Natural killer cell treated with Interleukin-12 subunit alpha and Interleukin-12 subunit beta and Interleukin-15 and Interleukin-18, amount 100 ng/mL, for 72 hours (primary cell): ENCODE measurements at places on chromosomes 11 and 22. TPM values are rescaled to one million over a fixed set of nuclear protein-coding genes. Genes with fewer than 3 reads are reported as not detected.

GRCh38 chr11:83572581-83573496, 286.7 kb upstream of the CCDC90B start:
- H3K27me3 ChIP-seq = peaks cover 12% of the 10 kb centered on the region
- DNase-seq = no peak
- no peak overlapping the region for H3K4me3 ChIP-seq

DNA sequence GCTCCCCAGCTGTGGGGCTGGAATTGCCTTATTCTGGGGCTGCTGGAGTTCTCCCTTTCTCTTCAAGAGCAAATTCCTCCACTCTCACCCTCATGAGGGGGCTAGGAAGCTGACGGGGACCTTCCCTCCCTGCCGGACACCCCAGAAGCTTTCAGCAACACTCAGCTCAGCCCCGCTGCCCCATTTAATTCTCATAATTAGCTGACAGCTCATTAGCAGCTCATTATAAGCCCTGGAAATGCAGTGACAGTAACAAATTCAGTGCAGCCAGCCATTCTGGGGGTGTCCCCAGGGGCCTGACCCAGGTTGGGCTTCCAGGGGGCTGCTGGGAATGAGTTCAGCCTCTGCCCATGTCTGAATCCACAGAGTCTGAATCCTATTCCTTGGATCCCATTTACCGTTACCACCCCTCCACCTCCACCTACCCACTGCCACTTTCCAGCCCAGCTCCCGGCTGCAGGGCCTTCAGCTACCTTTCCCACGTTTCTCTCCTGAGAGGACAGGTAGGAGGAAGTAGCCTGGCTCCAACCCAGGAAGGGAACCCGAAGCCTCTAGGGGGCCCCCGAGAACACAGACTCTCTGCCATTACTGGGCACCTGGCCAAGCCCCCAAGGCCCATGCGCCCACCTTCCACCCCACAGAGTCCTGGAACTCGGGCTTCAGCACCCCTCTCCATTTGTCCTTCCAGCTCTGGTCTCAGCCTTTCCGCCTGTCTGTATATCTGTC, 101.7 kb upstream of the LMO1 start:
- H3K27me3 ChIP-seq = peaks cover 7% of the 10 kb centered on the region
- H3K36me3 ChIP-seq = no peaks in the 10 kb centered on the region
- H3K27ac ChIP-seq = no peak overlapping the region
- DNase-seq = no peak

GRCh38 chr11:17350455-17351171, 987 bp upstream of the NCR3LG1 start:
- H3K4me3 ChIP-seq = peak overlapping the region; percentile 98
- H3K4me1 ChIP-seq = peaks cover 28% of the 10 kb centered on the region
- H3K36me3 ChIP-seq = no peaks in the 10 kb centered on the region
- H3K27me3 ChIP-seq = no peaks in the 10 kb centered on the region
- no peak for DNase-seq

- H3K36me3 ChIP-seq = peaks cover 6% of the 10 kb centered on the region
- no peaks in the 10 kb centered on the region for H3K27me3 ChIP-seq
- no peak overlapping the region for H3K4me3 ChIP-seq
- no peak overlapping the region for H3K27ac ChIP-seq
- no peak for DNase-seq
- H3K4me1 ChIP-seq = no peaks in the 10 kb centered on the region
Measured at GRCh38 chr22:37870273-37870672, 21.1 kb downstream of the EIF3L start.

GRCh38 chr11:43447151-43447550, 88.4 kb downstream of the TTC17 start:
- no peaks in the 10 kb centered on the region for H3K27me3 ChIP-seq
- H3K4me3 ChIP-seq = no peak overlapping the region
- peaks cover 10% of the 10 kb centered on the region for H3K4me1 ChIP-seq
- peaks cover 58% of the 10 kb centered on the region for H3K36me3 ChIP-seq
- DNase-seq = no peak
- no peak overlapping the region for H3K27ac ChIP-seq

DNA sequence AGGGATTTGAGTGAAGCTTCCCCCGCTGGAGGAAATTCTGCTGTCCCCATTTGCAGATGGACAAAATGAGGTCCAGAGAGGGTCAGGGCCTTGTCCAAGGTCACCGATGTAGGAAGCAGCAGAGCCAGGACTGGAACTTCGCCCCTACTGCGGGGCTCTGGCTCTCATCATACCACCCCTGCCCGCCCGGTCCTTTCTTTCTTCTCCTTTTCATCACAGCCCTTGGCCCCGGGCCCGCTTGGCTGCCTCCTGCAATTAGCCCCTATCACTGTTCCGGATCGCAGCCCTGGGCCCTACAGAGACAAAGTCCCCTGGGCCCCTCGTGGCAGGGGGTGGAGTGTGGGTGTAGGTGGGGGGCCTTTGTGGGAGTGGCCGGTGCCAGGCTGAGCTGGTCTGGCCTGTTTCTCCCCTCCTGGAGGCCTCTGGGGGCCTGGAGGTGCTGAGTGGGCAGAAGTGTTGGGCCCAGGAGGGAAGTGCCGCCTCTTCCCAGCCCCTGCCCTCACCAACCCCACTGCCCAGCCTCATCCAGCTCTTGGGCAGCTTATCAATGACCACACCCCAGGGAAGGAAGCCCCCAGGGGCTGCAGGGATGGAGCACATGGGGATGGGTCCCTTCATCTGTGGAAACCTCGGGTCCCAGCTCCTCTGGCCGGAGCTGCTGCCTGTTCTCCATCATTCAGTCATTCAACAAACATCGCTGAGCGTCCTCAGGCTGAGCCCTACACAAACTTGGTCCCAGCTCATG, 3.4 kb downstream of the EMID1 start:
- H3K4me3 ChIP-seq = no peak overlapping the region
- no peak overlapping the region for H3K27ac ChIP-seq
- H3K27me3 ChIP-seq = peaks cover 4% of the 10 kb centered on the region
- H3K36me3 ChIP-seq = no peaks in the 10 kb centered on the region

- no peak for DNase-seq
- no peak overlapping the region for H3K4me3 ChIP-seq
- no peaks in the 10 kb centered on the region for H3K36me3 ChIP-seq
- no peak overlapping the region for H3K27ac ChIP-seq
- no peaks in the 10 kb centered on the region for H3K4me1 ChIP-seq
Measured at GRCh38 chr11:125221461-125221860, 56.9 kb downstream of the PKNOX2 start.

- peak overlapping the region; percentile 48 for H3K4me3 ChIP-seq
- H3K4me1 ChIP-seq = peaks cover 56% of the 10 kb centered on the region
- DNase-seq = no peak
- peak overlapping the region; percentile 39 for H3K27ac ChIP-seq
- H3K27me3 ChIP-seq = no peaks in the 10 kb centered on the region
Measured at GRCh38 chr22:26477341-26477731, 6.2 kb downstream of the HPS4 start.

DNA sequence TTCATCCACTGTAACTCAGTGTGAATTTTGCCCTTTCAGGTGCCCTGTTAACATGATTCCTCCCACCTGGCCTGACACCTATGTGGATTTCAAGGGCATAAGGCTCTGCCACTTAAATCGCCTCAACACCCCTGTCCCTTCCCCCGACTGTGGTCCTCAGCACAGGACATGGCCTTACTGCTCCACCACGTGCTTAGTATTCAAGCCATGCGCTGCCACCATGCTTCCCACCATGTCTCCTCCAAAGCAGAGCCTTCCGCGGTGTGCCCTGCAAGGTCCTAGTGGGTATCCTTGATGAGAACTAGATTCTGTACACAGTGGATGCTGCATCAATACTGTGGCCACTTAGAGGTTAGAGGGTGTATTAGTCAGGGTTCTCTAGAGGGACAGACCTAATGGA, 51.9 kb downstream of the BUD13 start:
- H3K4me1 ChIP-seq = no peaks in the 10 kb centered on the region
- H3K4me3 ChIP-seq = no peak overlapping the region
- H3K27me3 ChIP-seq = peaks cover 6% of the 10 kb centered on the region

DNA sequence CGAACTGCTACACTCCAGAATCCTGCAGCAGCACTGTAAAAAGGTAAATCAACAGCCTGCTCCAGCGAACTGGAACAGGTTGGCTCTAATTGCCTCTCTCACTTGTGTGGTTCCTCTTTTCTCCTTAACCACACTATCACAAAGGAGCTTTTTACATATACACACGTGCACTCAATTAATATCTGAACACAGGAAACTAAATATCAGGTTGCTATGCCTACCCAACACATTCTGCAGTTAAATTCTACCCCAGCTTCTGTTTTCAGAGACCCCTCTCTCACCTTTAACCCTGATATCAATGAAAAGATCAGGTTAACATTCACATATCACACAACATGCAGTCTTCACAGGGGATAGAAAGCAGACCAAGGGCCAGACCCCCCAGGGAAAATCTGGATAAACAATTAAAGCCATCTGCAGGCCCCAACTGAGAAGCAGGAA, 11.0 kb downstream of the RBFOX2 start:
- H3K36me3 ChIP-seq = no peaks in the 10 kb centered on the region
- H3K27ac ChIP-seq = no peak overlapping the region
- no peak for DNase-seq
- peaks cover 34% of the 10 kb centered on the region for H3K27me3 ChIP-seq
- no peaks in the 10 kb centered on the region for H3K4me1 ChIP-seq

DNA sequence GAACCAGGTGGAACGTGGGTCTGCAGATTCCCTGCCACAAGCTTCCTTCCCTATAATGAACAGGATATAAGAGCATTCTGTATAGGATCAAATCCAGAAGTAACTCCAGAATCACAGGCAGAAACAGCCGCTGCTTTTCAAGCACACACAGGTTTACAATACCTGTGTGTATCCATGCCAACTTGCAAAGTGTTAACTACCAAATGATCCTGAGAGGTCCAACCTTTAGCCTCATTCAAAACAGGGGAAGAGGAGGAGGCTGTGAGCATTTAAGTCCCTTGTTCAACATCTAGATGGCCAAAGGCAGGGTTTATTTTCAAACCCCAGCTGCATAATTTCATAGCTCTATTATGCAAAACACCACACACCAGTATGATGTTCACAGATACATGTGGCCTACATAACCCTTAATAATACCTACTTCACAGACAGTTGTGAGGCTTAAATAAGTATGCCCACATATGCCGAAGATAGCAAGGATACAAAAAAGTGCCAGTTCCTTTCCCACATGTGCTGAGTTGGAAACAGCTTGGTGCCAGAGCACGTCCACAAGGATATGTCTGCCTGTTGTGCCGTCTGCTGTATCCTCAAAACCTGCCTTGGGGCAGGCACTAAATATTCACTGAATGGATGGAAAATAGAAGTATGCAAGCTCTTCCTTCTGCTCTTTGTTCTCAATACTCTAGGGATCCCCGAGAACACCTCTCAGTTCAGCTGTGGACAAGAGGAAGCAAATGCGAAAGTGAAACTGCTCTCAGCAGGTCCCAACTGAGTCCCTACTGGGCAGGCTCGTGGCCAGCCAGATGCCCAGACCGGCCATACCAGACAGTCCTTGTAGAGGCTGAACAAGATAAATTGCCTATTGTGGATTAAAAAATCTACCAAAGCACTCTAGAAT, 66.8 kb downstream of the LARGE1 start:
- H3K27ac ChIP-seq = peak overlapping the region; percentile 88
- no peak for DNase-seq
- no peaks in the 10 kb centered on the region for H3K36me3 ChIP-seq
- H3K4me3 ChIP-seq = peak overlapping the region; percentile 84
- H3K4me1 ChIP-seq = peaks cover 12% of the 10 kb centered on the region

- H3K36me3 ChIP-seq = no peaks in the 10 kb centered on the region
- no peak overlapping the region for H3K4me3 ChIP-seq
Measured at GRCh38 chr22:49574881-49575702, 252.6 kb downstream of the BRD1 start.

DNA sequence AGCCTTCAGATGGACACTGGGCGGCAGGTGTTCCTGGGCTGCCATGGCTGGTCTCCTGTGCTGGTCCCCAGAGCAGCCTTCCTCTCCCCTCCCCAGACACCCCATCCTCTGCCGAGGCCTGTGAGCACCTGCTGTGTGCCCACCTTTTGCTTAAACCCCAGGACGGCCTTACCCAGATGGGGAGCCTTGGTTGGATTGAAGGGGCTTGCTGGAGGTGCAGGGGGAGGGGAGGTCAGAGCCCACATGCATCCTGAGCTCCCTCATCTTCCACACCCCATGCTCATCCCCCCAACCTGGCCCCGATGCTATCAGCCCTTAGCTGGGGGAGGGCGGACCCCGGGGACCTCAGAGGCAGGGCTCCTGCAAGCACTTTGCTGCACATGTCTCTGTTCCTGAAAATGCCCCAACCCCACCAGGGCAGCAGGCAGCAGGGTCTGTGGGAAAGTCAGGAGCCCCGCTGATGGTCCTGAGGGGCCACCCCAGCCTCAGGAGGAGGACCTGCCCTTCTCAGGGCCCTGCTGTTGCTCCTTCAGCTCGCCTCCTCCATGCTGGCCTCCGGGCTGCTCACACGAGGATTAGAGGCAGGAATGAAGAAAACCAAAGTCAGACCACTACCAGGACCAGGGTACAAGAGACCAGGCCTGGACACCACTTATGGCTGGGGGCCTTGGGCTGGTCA, 41.6 kb upstream of the CCDC188 start:
- H3K4me3 ChIP-seq = no peak overlapping the region
- peaks cover 4% of the 10 kb centered on the region for H3K4me1 ChIP-seq
- DNase-seq = no peak
- no peaks in the 10 kb centered on the region for H3K36me3 ChIP-seq
- no peak overlapping the region for H3K27ac ChIP-seq

- H3K4me1 ChIP-seq = no peaks in the 10 kb centered on the region
- H3K27me3 ChIP-seq = peaks cover 2% of the 10 kb centered on the region
- H3K36me3 ChIP-seq = no peaks in the 10 kb centered on the region
- no peak overlapping the region for H3K27ac ChIP-seq
Measured at GRCh38 chr11:1219834-1220815, 2.7 kb upstream of the MUC5B start.

- no peak overlapping the region for H3K4me3 ChIP-seq
- H3K36me3 ChIP-seq = no peaks in the 10 kb centered on the region
- no peak overlapping the region for H3K27ac ChIP-seq
- no peak for DNase-seq
- no peaks in the 10 kb centered on the region for H3K27me3 ChIP-seq
- H3K4me1 ChIP-seq = peaks cover 6% of the 10 kb centered on the region
Measured at GRCh38 chr22:17672417-17672991, 33.9 kb downstream of the BCL2L13 start.

Gene DEUP1
- total RNA-seq = not detected

Gene SCGB2A2
- not detected for total RNA-seq

Gene OR51I1
- not detected for total RNA-seq

Gene CREB3L1
- total RNA-seq = not detected

Gene OR51E2
- not detected for total RNA-seq

Gene OR8B2
- total RNA-seq = not detected

Gene MYEOV
- not detected for total RNA-seq

Gene SCGB1D2
- total RNA-seq = not detected

Gene ANO9
- total RNA-seq = 2.4 TPM
